ENCODE measurements at places on chromosomes 3 and 15.
A peak's percentile ranks its signal among the peaks of the same experiment; 100 is the strongest.

GRCh38 chr3:9468460-9468859 lies 71.0 kb downstream of the SETD5 start:
- DNase-seq: no peak

GRCh38 chr3:88112289-88112688 lies 37.5 kb upstream of the C3orf38 start:
- no peak for DNase-seq

DNA sequence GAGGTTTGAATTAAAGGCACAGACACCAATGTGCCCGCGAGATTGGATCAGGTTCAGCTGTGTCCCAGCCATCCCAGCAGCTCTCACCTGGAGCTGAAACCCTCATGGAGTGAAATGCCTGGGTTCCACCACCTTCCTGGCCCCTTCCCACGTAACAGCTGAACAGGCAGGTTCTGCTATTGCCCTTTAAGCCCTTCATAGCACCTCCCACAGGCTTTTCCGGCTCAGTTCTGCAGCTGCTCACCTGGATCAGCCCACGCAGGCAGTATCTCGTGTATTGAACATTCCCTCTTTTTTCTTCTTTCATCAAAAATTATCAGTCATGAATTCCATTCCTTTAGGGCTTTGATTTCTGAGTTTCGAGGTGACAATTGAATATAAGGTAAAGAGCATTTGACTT lies 129.8 kb downstream of the SLC9A9 start:
- no peak for DNase-seq

DNA sequence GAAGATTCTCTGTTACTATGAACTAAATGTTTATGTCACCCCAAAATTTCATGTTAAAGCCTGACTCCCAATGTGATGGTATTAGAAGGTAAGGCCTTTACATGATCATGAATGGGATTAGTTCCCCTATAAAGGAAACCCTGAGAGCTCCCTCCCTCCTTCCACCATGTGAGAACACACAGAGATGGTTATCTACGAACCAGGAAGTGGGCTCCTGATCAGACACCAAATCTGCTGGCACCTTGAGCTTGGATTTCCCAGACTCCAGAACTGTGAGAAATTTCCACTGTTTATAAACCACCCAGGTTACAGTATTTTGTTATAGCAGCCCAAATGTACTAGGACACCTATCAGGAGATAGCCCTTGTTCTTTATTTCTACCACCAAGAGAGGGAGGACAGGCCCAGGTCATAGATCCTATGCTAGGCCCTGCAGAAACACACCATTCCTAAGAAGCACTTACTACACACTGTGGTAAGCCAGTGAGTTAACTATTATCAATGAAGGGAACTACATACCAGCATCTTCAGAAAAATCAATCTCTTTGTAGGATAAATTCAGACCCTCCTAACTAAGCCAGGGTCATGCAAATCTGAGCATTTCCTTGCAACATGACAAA lies 59.0 kb downstream of the PRKAR2A start:
- DNase-seq: no peak

DNA sequence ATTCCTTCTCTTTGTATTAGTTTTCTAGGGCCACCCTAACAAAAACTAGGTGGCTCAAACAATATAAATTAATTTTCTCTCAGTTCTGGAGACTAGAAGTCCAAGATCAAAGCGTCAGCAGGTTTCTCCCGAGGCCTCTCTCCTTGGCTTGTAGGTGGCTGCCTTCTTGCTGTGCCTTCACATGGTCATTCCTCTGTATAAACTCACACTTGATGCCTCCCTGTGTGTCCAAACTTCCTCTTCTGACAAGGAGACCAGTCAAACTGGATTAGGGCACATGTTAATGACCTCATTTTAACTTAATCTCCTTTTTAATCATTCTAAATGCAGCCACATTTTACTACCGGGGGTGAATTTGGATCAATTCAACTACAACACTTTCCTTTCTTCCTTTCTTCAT lies 691.1 kb downstream of the DIPK2A start:
- DNase-seq: no peak

DNA sequence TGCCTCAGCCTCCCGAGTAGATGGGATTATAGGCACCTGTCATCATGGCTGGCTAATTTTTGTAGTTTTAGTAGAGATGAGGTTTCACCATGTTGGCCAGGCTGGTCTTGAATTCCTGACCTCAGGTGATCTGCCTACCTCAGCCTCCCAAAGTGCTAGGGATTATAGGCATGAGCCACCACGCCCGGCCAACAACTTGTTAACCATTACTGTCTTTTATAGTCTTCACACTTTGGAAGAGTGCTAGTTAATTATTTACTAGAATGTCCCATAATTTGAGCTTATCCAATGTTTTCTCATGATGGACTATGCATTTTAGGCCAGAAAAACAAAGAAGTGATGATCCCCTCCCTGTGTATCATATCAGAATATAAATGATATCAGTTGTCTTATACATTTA lies 288.6 kb upstream of the CBLB start:
- no peak for DNase-seq

DNA sequence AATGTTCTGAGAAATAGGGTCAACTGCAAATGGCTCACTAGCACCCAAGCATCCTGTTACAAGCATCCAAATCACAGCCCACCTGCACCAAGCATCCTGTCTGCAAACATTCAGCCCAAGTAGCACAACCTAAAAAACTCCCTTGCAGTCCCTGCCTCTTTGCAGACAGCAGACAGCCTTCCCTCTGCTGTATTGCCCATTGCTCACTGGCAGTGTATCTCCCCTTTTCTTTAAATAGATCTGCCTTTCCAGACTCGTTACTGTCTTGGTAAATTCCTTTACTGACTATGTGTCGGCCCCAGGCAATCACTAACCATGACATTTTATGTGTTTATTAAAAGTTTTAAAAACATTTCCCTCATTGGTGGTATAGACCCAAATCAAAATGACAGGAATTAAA lies 155.4 kb downstream of the ADAMTSL3 start:
- DNase-seq: no peak

- DNase-seq: peak; percentile 23
Measured at GRCh38 chr3:44685128-44685800, 27.2 kb upstream of the ZNF502 start.

GRCh38 chr3:183074261-183074660 lies 25.0 kb downstream of the MCCC1 start:
- DNase-seq: no peak

- DNase-seq: no peak
Measured at GRCh38 chr3:128549283-128550112, 56.5 kb upstream of the GATA2 start.
